ENCODE measurements at places on chromosomes 5 and 9.

DNA sequence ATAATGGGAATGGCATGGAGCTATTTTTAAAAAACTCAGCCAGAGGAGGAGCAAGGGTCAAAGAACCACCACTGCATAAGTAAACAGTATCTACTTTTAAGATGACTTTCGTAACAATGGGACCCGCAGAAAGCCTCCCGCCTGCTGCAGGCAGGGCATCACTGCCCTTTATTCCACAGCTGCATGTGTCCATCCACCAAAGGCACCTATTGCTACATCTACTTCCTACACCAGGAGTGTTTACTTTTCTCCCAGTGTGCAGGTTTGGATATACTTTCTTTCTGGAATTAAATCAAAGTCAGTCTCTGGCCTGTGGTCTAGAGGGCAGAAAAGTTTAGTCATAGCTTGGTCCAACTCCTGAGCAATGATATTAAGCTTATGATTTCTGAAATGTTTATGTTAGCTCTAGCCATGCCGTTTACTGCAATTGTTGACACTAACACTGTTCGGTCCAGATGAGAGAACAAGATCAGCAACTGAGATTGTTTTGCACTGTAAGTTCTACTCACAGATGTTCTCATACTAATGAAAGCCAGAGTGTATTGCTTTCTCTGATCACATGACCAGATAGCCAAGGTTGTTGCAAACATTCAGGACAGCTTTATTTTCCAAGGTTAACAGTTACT is 391.5 kb downstream of the FGF10 start:
- no peak for DNase-seq

GRCh38 chr9:95854386-95855020 is 21.0 kb upstream of the ERCC6L2 start:
- no peak for DNase-seq

DNA sequence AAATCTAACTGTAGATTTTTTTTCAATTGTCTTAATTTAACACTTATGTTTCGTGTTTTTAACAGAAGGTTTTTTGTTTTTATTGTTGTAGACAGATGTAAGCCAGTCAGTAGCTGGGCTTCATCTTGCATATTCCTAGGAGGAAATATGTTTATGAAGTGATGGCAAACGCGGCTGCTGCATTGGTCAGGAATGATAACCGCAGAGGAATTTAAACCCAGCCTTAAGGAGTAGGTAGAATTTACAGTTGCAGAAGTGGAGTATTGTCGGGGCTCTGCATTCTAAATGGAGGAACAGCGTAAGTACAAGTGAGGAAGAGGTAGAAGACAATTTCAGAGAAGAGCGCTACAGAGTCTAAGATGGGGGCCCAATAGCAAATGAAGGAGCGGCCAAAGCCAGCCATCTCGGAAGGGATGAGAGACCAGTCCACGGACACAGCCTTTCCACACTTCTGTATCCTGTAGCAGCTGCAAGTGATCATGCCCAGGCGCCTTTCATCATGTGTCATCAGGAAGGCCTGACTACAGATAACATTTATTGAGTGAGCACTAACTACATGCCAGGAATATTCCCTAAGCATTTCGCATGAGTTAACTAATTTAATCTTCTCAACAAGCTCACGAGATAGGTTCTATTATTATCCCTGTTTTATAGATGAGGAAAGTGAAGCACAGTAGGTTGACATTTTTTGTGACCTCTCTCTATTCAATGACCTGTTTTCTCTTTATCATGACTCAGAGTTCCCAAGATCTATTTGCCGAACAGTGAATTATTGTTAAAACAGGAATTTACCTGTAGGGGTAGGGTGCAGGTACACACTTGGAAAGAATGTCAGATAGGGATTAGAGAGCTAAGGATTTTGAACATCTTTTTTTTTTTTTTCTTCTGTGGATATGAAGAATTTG is 38.1 kb downstream of the CMYA5 start:
- no peak for DNase-seq

DNA sequence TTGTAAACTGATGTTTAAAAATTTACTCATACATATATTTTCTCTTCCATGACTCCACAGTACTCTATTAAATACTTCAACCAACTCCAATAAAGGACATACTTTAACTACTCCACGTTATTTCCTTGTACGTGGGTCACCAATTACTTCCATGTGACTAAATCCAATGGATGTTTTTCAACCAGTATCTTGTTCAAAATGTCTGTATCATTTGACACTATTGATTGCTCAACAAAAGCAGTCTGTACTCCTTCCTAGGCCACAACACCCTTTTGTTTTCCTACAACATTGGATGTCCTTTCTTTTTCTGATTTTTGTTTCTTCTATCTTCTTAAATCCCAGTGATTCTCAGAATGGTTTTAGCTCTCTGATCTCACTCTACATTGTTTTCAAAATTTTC is 943.7 kb downstream of the EFNA5 start:
- no peak for DNase-seq

DNA sequence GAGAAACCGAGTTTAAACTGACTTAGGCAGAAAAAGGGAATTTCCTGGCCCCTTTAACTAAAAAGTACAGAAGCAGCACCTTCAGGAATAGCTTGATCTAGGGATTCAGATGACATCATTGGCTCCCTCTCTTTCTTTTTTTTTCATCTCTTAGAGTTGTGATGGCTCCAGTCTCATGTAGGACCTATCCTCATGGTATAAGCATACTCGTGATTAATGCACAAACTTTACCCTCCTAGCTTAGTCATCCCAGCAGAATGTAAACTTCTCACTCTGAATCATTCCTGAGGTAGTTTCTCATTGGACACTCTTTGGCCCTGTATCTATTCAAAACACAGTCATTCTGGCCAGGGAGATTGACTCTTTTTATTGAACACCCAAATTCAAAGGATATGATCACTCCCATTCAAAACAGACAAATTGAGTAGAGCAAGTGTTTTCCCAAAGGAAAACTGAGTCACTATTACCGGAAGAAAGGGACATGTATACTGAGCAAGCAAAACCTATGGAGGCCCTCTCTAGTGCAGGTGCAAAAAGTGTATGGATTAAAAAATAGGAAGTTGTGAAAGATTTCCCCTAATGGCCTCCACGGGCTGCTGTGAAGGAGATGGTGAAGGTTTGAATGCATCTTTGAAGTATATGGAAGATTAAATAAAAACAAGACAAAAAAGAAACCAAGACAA is 27.6 kb upstream of the SMIM23 start:
- DNase-seq: no peak

DNA sequence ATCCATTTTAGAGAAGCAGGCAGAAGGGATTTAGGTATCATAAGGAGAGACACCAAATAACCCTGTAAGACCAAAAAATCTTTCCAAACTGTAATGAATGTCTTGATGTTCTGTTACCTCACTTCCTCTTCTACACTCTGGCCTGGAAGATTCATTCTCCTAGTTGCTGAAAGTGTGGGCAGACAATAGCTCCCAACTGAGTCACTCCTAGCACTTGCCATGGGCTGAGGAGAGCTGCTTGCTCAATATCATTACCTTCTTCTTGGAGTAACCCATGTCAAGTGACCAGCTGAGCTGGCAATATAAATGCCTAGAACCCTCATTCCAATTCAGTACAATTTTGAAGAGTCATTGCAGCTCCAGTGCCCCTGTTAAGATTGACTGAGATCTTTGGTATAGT is 1985.5 kb upstream of the CDH6 start:
- no peak for DNase-seq

GRCh38 chr5:144531188-144531587 is 360.5 kb downstream of the KCTD16 start:
- no peak for DNase-seq

GRCh38 chr5:55973296-55973695 is 21.5 kb downstream of the IL6ST start:
- DNase-seq: no peak

- no peak for DNase-seq
Observed at GRCh38 chr9:92140754-92141143, 25.5 kb upstream of the SPTLC1 start.

GRCh38 chr9:24832307-24832706 is 286.6 kb upstream of the IZUMO3 start:
- no peak for DNase-seq

GRCh38 chr5:3701694-3702093 is 106.1 kb downstream of the IRX1 start:
- DNase-seq: no peak

GRCh38 chr9:93301911-93302541 is 118.1 kb downstream of the WNK2 start:
- DNase-seq: no peak

Data from stimulated activated CD4-positive, alpha-beta T cell treated with anti-CD3 and anti-CD28 coated beads, TNF-alpha, amount 100 ng/mL, for 48 hours (primary cell).